T47D (cell line): ENCODE measurements at places on chromosomes 13 and 19.
A peak's percentile ranks its signal among the peaks of the same experiment; 100 is the strongest.

DNA sequence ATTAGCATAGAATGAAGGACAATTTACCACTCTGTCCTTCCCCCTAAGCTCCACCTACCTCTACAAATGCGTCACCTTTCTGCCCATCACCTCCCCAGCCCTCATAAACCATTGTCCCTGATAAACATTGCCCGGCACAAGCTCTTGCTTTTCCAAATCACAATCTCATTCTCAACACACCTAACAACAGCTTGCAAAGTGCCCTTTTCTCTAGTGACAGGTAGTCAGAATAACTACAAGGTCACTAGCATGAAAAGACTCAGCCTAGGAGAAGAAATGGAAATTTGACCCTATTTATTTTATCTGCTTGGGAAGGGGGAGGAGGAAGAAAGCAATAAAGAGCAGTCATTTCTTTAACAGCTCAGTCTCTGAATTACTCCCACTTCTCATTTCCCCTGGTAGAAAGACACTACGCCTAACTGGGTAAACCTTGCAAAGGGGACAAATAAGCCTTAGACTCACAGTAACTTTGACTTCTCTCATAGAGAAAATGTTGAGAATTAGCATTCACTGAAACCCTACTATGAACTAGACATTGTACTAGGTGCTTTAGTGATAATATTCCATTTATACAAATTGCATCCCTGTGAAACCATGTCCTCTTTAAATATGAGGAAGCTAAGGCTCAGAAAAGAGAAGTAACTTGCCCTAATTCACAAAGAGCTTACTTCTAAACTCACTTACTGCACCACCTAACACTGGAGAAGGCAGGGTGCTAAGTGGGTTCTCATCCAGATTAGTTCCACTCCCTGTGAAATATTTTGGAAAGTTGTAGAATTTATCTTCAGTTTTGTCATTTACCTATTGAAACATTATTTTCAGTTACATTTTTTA lies 116.2 kb upstream of the FNDC3A start:
- DNase-seq, result no peak

- DNase-seq, result no peak
Observed at GRCh38 chr13:71515744-71516038, 351.3 kb downstream of the DACH1 start.

GRCh38 chr13:99014522-99014921 lies 36.7 kb upstream of the DOCK9 start:
- DNase-seq, result no peak

GRCh38 chr13:99630269-99630898 lies 129.1 kb downstream of the TM9SF2 start:
- no peak for DNase-seq

DNA sequence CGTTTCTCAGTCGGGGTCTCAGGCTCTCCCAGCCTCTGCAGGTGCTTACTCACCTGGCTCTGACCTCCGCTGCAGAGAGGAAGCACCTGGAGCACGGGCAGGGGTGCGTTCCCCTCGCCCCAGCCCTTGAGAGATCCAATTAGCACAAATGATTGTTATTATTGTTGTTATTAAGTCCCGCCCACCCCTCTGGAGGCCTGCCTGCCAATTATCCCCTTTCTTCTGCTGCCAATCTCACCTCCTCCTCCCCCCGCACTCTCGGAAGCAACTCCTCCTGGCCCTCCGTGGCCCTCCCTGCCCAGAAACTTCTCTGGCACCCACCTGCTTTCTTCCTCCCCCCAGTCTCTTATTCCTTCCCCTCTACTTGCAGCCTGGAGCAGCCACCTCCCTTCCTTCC lies 8.8 kb downstream of the ZNF787 start:
- no peak for DNase-seq

DNA sequence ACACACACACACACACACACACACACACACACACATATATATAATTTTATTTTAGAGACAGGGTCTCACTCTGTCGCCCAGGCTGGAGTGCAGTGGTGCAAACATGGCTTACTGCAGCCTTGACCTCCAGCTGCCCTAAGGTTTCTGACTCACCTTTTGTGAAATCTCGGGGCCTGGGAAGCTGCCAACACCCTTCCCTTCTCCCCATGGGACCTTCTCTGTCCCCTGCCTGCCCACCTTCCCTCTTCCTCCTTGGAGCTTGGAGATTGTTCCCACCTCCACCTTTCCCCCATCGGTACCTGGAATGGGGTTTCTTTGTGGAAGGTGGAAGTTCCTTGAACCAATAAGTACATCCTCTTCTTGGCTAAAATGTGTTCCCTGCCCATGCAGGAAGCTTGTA lies 6.3 kb downstream of the ARRDC5 start:
- DNase-seq, result no peak

DNA sequence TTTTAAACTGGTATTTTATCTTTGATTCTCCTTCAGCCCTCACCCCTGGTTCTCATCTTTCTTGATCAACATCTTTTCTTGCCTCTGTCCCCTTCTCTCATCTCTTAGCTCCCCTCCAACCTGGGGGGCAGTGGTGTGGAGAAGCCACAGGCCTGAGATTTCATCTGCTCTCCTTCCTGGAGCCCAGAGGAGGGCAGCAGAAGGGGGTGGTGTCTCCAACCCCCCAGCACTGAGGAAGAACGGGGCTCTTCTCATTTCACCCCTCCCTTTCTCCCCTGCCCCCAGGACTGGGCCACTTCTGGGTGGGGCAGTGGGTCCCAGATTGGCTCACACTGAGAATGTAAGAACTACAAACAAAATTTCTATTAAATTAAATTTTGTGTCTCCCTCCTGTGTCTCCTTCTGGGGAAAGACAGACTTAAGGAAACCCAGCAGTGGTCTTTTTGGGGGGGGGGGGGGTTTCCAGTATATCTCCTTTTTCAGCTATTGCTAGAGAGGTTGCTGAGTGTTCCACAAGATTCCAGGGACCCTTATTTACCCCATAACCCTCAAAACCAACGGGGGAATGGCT lies 1.5 kb upstream of the RAD23A start:
- DNase-seq, result no peak

GRCh38 chr19:456547-457110 lies 4.2 kb downstream of the SHC2 start:
- no peak for DNase-seq

- peak; percentile 70 for DNase-seq
Observed at GRCh38 chr19:50492303-50493052, 15.8 kb upstream of the GARIN5A start.

- no peak for DNase-seq
Observed at GRCh38 chr13:112675366-112675756, 14.5 kb upstream of the ATP11A start.

DNA sequence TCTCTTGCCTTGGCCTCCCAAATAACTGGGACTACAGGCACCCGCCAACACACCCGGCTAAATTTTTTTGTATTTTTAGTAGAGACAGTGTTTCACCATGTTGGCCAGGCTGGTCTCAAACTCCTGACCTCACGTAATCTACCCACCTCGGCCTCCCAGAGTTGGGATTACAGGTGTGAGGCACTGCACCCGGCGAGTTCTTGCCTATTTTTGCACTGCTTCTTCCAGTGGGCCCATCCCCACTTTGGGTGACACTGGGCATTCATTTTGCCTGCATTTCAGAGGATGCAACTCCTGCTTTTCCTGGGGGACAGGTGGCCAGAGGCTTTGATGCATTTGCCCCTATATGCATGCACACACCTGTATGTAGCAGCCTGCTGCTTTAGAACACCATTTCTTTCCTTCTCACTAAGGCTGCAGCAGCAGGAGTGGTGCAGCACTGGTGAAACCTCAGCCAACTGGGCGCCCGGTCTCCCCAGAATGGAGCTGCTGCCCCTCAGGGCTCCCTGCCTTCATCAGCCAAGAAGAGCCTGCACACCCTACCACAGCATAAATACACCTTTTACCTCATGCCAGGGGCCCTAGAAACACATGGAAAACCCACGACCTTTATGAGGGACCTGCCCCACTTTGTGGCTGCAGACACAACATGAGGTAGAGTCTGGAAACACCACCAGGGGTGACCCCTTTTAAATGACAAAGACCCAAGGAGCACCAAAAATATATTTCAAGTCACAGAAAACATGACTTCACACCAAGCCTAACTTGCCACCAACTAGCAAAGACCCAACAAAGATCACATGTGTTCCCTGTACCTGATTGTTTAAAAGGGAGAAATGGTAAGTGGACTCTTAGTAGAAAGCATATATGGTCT lies 36.8 kb upstream of the POP4 start:
- DNase-seq, result no peak

DNA sequence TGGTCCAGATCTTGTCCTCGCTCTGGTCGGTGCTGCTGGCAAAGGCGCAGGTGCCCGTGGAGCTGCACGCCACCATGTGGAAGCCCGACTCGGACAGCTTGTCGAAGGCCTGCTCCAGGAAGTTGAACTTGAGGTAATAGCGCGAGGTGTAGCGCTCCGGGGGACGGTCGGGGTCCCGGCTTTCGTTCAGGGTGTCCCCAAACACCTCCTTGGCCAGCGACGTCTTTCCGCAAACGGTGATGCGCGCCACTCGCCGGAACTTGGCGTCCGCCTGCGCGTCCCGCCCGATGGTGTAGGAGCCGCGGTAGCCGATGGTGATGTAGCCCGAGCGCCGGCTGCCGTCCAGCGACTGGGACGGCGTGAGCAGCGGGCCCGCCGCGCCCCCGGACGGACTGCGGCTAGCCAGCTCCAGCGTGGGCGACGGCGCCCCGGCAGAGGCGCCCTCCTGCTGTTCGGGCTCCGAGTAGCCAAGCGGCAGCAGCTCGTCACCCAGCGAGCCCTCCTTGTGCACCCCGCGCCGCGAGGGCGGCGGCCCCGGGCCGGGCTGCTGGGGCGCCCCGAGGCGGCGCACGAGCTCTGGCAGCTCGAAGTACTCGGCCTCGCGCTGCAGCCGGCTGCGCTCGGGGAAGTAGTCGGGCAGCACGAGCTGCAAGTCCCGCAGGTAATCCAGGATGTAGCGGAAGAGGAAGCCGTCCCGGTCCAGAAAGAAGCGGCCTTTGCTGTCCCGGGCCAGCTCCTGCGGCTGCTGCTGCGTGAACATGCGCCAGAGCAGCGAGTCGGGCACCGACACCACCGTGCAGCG lies 801 bp downstream of the KCTD12 start:
- no peak for DNase-seq

GRCh38 chr13:80664950-80665349 lies 324.0 kb upstream of the SPRY2 start:
- DNase-seq, result no peak

GRCh38 chr13:38429916-38430315 lies 80.3 kb downstream of the UFM1 start:
- DNase-seq, result no peak

DNA sequence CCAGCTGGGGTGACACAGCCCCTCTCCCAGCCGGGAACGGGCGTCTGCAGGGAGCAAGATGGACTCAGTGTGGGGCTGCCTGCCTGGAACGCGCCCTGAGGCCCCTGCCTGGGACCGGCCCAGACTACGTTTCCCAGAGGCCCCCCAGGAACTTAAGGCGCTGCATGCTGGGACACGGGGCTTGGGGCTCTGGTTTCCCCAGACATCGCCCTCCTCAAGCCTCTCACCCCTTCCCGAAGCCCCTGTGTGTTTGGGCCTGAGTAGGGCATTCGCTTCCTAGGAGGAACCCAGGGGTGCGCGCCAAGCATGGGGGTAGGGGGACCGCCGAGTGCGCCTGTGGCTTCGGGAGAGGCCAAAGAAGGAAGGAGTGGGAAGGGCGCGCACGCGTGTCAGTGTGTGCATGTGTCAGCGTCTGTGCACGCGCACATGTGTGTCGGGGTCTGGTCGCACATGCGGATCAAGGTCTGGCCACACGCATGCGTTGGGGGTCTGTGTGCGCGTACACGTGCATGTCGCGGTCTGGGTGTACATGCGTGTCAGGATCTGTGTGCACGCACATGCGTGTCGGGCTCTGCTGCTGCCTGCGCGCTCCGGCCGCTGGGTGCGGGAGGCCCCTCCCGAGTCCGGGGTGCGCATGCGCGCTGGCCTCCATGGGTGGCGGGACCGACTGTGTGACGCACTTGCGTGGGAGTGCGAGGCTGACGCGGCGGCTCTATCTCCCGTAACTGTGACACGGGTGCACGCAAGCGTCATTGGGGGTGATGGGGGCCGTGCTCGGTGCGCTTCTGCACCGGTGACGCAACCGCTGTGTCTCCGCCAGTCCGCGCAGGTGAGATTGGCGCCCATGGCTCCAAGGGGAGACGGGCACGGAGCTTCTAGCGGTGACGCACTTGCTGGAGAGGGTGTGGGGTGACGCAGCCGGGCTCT lies 16.2 kb downstream of the ZNF331 start:
- DNase-seq, result no peak

DNA sequence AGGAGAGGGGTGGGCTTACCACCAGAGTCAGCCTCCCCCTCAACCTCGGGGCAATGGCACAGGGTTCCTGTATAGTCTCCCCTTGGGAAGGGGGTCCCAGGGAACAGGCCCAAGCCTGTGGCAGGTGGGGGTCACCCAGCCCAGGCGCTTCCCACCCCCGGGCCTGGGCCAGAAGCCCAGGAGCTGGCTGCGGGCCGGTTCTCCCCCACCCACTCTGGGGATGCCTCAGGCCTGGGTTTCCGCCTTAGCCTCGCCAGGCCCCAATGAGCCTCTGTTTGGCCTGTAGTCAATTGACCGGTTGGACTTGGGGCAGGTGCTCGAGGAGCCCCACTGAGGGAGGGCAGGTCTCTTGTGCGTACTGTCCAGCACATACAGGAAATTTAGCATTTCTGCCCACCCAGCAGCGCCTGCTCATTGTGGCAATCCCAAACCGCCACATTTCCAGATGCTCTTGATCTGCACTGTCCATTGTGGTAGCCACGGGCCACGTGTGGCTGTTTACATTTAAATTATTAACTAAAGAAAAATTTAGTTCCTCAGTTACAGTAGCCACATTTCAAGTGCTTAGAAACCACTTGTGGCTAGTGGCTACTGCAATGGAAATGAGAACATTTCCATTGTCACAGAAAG lies 9.9 kb downstream of the LYL1 start:
- no peak for DNase-seq

GRCh38 chr19:4036576-4037300 lies 29.2 kb downstream of the PIAS4 start:
- no peak for DNase-seq

DNA sequence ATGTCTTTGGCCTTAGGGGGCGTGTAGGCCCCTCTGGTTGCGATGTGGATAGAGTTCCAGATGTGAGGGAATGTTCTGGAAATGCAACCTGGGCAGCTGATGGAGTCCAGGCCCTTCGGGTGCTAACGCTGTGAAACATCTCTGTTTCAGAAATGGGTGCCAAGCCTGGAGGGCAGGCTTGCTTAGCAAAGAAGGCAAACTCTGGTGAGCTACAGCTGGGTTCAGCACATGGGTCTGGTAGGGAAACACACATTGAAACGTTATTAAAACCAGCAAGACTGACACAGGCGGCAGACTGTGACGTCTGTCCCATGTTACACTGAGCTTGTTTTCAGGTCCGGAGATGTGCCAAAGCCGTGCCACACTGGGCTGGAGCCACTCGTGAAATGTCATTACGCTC lies 8.6 kb upstream of the CDC16 start:
- no peak for DNase-seq

DNA sequence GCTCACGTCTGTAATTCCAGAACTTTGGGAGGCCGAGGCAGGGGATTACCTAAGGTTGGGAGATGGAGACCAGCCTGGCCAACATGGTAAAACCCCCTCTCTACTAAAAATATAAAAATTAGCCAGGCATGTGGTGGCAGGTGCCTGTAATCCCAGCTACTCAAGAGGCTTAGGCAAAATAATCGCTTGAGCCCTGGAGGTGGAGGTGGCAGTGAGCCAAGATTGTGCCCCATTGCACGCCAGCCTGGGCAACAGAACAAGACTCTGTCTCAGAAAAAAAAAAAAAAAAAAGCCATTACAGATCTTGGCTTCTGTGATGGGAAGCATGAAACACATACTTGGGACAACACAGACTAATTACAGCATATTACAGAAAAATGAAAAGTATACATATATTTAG lies 1404.5 kb upstream of the SPRY2 start:
- DNase-seq, result no peak
